Kidney (tissue), 22 donors: ENCODE measurements at places on chromosomes 2 and 18. TPM values are rescaled to one million over a fixed set of nuclear protein-coding genes. Genes with fewer than 3 reads are reported as not detected.

DNA sequence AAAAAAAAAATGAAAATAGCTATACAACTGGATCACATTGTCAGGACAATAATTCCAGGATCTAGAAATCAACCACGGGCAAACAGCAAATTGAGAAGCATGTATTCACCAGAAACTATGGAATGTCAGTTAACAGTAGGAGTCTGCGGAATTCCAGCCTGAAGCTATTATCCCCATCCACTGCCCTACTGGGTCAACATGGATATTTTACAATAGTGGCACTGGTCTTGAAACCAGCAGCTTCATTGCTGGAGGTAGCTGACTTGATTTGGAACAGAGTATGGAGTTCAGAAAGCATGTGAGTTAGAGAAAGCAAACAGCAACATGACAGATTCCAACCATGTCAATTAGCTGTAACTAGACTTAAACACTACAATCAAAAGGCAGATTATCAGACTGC lies 55.7 kb upstream of the PDE1A start:
- DNase-seq, result no peak

- DNase-seq, result no peak
These were observed 441.2 kb upstream of the DSEL start for GRCh38 chr18:67957684-67958083.

DNA sequence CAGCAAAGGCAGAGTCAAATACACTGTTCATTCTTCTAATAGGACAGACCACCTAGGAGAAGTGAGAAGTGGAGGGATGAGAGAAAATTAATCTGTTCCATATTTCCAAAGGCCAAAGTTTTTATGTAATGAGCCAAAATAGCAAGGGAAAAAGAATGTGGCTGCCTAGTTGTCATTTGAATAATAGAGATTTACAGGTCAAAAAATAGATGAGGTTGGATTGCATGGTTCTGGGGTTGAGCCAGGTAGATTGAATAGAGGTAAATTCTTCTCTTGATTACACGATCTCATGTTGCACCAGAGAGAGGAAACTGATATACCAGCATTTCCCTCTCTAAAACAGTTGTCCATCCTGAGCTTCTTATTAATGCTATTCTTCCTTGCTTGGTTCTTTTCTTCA lies 325.8 kb downstream of the CCDC178 start:
- DNase-seq, result no peak

DNA sequence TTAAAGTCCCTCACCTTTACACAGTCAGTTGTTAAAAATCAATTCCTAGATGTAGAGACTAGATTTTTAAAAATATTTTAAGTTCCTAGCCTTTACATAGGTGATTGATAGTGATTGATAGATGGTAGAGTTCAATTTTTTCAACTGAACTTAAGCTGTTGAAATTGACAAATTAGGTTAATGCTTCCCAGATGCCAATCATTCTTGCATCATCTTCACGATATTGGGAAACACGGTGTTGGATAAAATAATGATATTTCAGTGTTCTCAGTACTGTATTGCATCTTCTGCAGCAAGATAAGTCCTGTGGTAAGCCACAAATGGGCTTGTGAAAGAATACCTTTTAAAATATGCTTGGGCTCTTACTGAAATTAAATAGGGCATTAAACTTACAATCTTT lies 667.6 kb downstream of the STK39 start:
- no peak for DNase-seq

DNA sequence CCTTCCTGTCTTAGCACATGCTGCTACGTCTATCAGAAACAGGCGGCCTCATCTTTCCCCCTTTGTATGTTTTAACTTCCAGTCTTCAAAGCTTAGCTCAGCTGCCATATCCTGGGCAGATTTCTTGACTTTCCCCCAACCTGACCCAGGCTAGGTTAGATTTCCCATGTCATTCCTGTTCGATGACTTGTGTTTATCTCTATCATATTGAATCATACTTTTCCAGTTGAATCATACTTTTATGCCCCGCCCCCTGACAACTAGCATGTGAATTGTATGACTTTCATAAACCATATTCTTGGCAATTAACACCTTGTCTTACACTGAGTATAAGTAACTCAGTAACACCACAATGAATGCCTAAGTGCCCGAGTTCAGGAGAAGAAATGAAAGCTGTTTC lies 128.3 kb downstream of the CYRIA start:
- no peak for DNase-seq

DNA sequence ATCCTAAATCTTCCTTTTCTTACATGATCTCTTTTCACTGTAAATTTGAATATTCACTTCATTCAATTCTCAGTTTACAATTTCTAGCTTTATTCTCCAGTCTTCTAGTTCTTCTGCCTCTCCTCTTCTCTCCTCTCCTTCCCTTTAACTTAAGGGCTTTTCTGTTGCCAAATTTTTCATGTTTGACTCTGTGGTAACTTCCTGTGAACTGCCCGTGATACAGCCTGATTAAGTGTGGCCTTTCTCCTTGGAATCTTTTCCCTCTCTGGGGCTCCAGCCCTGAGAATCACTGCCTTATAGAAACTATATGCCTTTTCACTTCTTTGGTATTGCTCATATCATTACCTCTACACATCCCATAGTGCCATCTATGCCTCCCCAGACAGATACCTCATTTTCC lies 1923.8 kb upstream of the CELF4 start:
- no peak for DNase-seq

DNA sequence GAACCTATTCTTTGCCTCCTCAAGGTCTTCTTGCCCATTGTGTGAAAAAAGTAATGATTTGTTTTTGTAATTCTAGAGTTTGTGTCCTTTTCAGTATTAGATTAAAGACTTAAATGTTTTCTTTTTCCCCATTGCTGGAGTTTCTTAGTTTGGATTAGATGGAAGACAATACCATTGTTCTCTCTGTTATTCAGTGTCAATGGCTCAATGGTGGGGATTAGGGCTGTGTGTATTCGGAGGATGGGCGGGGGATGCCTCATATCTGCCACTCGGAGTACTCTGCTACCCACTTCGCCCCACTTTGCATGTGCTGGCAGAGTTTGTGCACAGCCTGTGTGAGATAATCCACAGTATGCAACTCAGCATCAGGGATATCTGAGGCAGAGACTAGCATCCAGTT lies 90.1 kb downstream of the KLHL29 start:
- DNase-seq, result no peak

DNA sequence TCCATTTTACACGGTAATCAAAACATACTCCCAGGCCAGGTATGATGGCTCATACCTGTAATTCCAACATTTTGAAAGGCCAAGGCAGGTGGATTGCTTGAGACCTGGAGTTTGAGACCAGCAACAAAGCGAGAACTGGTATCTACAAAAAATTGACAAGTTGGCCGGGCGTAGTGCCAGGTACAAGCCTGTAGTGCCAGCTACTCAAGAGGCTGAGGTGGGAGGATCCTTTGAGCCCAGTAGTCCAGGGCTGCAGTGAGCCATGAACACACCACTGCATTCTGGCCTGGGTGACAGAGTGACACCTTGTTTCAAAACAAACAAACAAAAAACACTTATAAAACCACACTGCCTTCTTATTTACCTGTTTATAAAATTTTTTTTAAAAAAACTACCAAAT lies 80.8 kb downstream of the GAREM1 start:
- peak; percentile 72 for DNase-seq

DNA sequence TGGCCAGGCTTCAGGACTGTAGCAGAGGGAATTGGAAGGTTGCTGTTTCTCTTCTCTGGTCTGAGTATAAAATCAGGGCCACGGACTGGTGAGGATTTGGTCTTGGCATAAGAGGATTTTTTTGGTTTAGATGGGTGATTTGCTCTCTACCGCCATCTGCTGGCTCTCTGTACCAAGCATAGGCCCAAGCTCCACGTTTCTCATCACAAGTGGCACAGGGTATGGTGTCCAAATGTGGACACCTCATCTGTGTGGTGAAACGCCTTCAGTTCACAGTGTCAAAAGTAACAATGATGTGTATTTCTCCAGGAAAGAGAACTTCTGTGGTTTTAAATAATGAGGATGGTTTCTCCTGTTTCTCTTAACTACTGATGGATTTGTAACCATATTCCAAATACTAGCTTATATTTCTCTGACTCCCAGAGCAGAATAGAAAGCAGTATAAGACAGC lies 115.1 kb downstream of the EML6 start:
- DNase-seq, result peak; percentile 61

DNA sequence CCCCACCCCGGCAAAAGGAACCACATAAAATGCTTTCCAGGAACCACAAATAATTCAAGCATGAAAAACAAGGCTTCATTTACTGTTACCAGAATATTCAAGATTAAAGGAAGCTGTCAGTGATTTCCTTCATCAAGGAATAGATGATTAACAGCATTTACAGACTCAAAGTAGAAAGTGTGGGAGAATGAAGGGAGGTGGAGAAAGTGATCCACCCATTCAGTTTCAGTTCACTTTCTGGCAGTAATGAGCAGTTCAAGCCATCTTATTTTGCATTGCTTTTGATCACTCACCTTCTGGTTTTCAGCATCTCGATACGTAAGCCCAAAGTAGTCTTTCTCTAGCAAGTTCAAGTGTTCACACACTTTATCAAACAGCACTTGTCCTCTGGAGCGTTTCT lies 99.0 kb downstream of the EPB41L3 start:
- no peak for DNase-seq

GRCh38 chr2:11984316-11985158 lies 238.1 kb downstream of the LPIN1 start:
- peak; percentile 68 for DNase-seq

GRCh38 chr2:18597618-18598017 lies 8.2 kb upstream of the NT5C1B start:
- no peak for DNase-seq

GRCh38 chr2:8679827-8680731 lies 1.8 kb upstream of the ID2 start:
- DNase-seq, result peak; percentile 89

GRCh38 chr2:73259704-73260337 lies 24.5 kb downstream of the FBXO41 start:
- DNase-seq, result no peak

DNA sequence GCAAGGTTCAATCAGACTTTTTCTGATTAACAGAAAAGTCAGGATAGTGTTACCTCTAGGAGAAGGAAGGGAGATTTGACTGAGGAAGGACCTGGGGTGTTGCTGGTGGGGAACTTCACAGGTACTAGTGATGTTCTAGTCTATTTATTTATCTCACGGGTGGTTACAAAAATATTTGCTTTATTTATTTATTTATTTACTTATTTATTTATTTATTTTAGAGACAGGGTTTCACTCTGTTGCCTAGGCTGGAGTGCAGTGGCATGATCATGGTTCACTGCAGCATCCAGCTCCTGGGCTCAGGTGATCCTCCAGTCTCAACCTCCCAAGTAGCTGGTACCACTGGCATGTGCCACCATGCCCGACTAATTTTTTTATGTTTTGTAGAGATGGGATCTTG lies 105.4 kb downstream of the MCFD2 start:
- DNase-seq, result no peak

- no peak for DNase-seq
These were observed 109.5 kb downstream of the CABYR start for GRCh38 chr18:24248359-24248758.

GRCh38 chr18:13382366-13382953 lies 163.9 kb downstream of the LDLRAD4 start:
- DNase-seq, result peak; percentile 82

GRCh38 chr2:113734185-113734584 lies 22.3 kb downstream of the SLC35F5 start:
- DNase-seq, result no peak

DNA sequence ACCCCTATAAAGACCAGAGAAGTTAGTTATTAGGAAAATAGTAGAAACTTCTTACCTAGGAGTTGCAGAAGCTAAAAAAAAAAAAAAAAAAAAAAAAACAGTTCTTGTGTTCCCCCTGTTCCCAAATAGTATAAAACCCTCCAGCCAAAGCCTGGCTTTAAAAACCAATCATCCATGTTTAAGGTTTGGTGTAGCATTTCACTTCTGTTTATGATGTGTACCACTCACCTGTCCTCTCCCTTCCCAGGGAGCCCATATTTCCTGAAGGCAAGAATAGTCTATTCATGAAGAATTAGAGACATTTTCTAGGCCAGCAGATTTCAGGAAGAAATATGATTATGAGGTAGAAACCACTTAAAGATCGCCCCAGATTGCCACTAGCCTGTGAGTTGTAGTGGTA lies 273.6 kb downstream of the SETBP1 start:
- DNase-seq, result no peak

- no peak for DNase-seq
These were observed 255.4 kb downstream of the LOXHD1 start for GRCh38 chr18:46401486-46402070.

DNA sequence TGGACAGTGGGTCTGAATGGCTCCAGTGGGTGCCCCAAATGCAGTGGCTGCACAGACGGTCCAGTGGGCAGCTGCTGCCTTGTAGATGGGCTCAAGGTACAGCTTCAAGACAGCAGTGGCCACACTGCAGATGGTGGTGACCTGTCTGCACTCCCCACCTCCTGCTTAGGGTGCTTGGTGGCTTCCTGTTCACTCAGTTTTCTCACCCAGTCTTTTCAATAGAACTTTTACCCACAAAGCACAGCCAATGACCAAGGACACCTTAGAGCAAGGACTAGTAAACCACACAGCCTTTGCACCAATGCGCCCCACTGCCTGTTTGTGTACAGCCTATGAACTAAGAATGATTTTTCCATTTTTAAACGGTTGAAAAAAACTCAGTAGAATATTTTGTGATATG lies 34.9 kb downstream of the MEX3C start:
- DNase-seq, result no peak

- no peak for DNase-seq
These were observed 28.6 kb upstream of the FAM136A start for GRCh38 chr2:70330476-70330875.

GRCh38 chr2:128555433-128555832 lies 236.8 kb upstream of the HS6ST1 start:
- DNase-seq, result no peak

- DNase-seq, result peak; percentile 27
These were observed 338.9 kb downstream of the CCDC85A start for GRCh38 chr2:56522605-56523089.

GRCh38 chr2:26605195-26605998 lies 35.8 kb downstream of the CIB4 start:
- DNase-seq, result peak; percentile 75

- peak; percentile 66 for DNase-seq
These were observed 221.9 kb downstream of the DYM start for GRCh38 chr18:49238433-49239042.

- DNase-seq, result no peak
These were observed 228.7 kb upstream of the SIX2 start for GRCh38 chr2:45237850-45238542.

- no peak for DNase-seq
These were observed 12.1 kb downstream of the MAP4K3 start for GRCh38 chr2:39424951-39425350.

GRCh38 chr2:10278029-10278762 lies 24.5 kb upstream of the HPCAL1 start:
- DNase-seq, result peak; percentile 74

Gene PKDCC
- total RNA-seq, result 52.2 TPM

Gene PLCL1
- total RNA-seq, result 14.7 TPM

Gene MARCHF4
- not detected for total RNA-seq

Gene INPP5D
- total RNA-seq, result 29.6 TPM

Gene PCARE
- not detected for total RNA-seq

Gene NT5C1B
- total RNA-seq, result not detected

Gene AOX1
- total RNA-seq, result 38.6 TPM

Gene OSGEPL1
- total RNA-seq, result 6.7 TPM

Gene FAM110C
- 48.7 TPM for total RNA-seq

Gene CCDC141
- 3.0 TPM for total RNA-seq

Gene TSPYL6
- not detected for total RNA-seq

Gene DCDC2C
- not detected for total RNA-seq

Gene SIX3
- total RNA-seq, result 0.16 TPM

Gene CDH19
- total RNA-seq, result 0.94 TPM
